ENCODE measurements at places on chromosomes 6 and 20.

DNA sequence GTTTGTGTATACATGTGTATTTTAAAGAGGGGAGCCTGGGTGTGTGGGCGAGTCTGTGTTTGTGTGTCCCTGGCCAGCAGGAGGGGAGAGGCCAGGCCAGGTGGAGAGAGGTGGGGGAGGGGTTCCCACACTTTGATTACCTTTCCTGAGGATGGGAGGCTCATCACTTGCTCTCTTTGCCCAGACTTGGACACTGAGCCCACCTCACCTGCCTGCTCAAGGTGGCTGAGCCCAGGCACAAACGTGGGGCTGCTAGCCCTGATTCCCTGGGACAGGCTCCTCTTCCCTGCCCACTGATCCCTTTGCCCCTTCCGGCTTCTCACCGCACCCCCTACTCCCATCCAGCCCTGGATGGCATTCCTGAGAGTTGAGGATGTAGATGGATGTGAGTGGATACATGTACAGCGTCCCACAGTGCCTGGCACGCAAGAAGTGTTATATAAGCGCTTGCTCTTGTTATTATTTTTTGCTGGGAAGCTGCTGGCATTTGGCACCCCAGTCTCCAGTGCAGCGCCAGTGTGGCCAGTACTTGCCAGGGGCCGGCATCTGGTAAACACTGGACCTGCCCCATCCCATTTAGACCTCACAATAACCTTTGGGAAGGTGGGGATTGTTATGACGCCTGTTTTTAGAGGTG is 2.7 kb downstream of the CEBPB start:
- no peak for DNase-seq

DNA sequence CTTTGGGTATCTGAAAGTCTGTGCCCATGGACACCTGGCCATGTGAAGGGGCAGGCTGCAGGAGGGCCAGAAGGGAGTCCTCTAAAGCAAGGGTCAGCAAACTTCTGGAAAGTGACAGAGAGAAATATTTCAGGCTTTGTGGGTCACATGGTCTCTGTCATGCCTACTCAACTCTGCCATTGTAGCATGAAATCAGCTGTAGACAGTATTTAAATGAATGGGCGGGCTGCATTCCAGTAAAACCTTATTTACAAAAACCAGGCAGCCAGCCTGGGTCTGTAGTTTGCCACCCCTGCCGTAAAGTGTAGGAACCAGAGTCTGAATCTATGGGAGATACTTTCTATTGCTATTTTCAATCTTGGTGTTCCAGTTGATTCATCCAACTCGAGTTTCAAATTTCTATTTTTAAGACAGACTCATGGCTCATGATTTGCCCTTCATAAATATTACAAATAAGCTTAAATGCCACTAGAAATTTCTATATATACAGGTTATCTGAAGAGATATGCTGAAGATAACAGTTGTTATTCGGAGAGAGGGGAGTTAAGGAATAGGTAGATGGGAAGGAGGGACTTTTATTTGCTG is 19.0 kb upstream of the ADGRF4 start:
- no peak for DNase-seq

GRCh38 chr20:38325905-38326304 is 20.4 kb upstream of the LBP start:
- no peak for DNase-seq

DNA sequence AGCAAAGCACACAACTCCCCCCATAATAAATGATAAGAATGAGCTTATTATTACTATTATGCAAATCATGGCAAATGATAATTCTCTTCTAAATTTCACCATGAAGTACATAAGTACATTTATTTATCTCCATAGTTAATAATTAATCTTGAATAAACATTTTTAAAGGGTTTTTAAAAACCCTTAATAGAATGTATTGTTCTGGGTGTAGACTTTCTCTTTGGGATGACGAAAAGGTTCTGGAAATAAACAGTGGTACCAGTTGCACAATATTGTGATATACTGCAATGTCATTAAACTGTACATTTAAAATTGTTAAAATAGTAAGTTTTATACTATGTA is 18.0 kb downstream of the DST start:
- DNase-seq, result no peak

DNA sequence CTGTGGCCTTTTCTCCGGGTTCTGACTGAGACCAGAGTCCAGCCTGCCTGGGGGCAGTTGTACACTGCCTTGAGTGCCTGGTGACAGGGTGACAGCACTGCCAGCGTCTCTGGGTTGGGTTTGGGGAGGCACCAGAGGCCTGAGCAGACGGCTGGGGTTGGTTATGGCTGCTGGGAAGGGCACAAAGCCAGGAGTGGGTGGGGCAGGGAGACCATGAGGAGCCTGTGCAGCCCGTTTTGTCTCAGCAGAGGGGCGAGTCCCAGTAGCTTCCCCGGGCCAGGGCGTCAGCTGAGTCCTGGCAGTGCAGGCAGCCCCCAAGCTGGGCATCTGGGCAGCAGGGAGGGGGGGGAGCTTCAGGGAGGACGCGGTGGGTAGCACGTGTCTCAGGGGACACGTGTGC is 15.3 kb upstream of the SULF2 start:
- no peak for DNase-seq

GRCh38 chr20:50545126-50545525 is 34.9 kb downstream of the PTPN1 start:
- DNase-seq, result no peak

DNA sequence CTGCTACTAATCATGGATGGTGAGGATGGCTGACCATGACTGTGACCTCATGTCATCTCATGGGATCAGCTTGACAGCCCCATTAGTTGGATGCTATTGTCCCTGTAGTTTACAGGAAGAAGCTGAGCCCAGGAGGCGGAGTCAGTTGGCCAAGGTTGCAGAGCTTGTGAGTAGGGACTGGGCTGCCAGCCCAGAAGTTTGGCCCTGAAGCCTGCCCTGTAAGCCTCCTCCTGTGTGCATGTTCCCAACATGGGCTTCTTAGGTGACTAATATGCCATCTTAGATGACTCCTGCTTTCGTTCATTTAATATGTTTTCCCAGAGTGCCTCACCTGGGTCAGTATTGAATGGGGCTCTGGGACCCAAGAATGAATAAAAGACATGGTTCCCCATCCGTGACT is 6.9 kb downstream of the EDN3 start:
- no peak for DNase-seq

GRCh38 chr20:62964700-62965099 is 12.2 kb downstream of the SLC17A9 start:
- DNase-seq, result no peak

- DNase-seq, result peak; percentile 63
Observed at GRCh38 chr20:31569163-31570020, 35.7 kb upstream of the ID1 start.

GRCh38 chr6:110514818-110515217 is 38.4 kb upstream of the SLC22A16 start:
- no peak for DNase-seq

- no peak for DNase-seq
Observed at GRCh38 chr6:4979426-4979825, 24.4 kb downstream of the RPP40 start.

GRCh38 chr6:109783250-109783986 is 92.3 kb downstream of the FIG4 start:
- DNase-seq, result no peak

DNA sequence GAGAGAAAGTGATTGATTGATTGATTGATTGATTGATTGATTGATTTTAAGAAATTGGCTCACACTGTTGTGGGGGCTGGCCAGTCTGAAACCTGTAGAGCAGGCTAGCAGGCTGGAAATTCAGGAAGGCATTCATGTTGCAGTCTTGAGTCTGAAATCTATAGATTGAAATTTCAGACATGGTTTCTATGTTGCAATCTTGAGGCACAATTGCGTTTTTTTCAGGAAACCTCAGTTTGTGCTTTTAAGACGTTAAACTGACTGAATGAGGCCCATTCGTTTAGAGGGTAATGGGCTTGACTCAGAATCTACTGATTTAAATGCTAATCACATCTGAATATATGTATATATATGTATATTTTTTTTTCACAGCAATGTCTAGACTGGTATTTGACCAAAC is 106.3 kb downstream of the STXBP5 start:
- DNase-seq, result no peak

- peak; percentile 81 for DNase-seq
Observed at GRCh38 chr20:43666376-43667328, at the start of gene MYBL2. Gene MYBL2, plus strand, starts transcription at chr20:43667114. Its CDS starts 170 bp downstream, at chr20:43667284.

- DNase-seq, result no peak
Observed at GRCh38 chr6:41756354-41756753, 9.2 kb upstream of the PGC start.

GRCh38 chr6:68679399-68679798 is 44.3 kb downstream of the ADGRB3 start:
- peak; percentile 34 for DNase-seq

DNA sequence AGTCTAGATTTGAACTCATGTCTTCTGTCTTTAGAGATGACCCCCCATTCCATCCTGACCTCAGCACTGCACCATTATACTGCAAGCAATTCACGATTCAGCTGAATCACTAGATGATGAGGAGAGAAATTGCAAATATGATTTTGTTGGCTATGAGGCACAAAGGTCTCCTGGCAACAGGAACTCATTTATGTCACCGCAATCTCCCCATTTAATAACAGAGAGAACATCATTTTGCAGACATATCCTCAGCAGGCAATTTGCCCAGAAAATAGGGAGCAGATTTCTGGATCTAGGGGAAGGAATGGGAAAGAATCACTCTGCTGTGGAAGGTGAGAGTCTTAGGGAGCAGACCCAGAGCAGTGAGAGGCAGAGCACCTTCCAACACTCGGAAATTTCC is 303.0 kb downstream of the PAX1 start:
- no peak for DNase-seq

DNA sequence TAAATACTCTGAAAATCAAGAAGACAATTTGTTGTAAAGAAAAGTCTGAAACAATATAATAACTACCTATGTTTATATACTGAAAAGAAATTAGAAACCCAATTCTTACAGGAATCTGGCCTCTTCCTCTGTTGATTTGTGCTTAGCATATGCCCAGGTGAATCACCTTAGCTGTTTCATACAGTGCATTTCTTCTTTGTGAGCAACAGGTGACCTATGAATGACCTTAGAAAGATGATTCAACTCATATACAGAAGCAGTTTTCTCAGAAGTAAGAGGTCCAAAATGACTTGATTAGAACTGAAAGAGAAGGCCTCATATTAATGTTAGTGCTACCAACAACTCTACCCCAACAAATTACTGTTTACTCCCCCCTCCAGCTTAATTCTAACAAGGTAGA is 419.5 kb upstream of the ID4 start:
- no peak for DNase-seq

DNA sequence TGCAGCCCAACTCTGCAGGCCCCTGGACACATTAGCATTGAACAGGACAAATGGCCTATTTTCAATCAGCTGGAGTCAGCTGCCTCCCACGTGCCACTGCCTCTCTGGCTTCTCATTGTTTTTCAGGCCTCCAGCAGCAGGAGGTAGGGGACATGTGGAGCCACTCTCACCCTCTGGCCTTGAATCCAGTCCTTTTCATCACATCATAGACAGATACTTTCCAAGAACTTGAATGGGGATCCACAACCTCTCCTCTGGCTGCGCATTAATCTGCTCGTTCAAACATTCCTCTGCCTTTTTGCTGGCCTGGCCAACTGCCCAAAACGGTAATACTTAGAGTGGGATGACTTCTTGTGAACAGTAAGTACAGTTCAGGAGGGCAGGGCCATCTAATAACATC is 592.3 kb downstream of the PKHD1 start:
- peak; percentile 47 for DNase-seq

DNA sequence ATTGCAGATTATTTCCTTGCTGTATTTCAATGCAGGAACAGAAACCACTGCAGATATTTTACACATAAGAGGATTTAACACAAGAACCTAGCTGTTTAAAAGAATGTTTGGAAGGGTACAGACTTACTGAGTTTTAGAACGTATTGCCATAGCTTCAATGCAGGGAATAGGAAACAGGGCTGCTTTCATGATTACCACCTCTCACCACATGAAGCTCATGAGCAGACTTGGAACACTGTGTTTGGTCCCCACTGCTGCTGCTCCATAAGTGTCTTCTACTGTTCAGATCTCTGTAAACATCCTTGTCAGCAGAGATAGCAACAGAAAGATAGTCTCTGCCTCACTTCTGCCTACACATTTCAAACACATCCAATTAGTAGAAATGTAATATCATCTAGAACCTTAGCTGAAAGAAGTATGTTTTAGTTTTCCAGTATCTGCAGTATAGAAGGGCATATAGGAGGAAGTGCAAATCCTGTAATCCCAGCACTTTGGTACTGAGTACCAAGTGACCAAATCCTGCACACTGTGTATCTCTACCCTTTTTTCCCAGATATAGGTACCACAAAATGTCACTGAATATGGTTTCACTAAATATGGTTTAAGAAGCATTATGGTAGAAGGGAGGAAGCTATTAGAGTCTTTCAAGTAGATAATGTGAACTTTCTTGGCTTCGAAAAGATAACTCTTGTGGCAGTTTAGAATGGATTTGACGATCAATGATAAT is 51.9 kb downstream of the STXBP5 start:
- DNase-seq, result no peak

DNA sequence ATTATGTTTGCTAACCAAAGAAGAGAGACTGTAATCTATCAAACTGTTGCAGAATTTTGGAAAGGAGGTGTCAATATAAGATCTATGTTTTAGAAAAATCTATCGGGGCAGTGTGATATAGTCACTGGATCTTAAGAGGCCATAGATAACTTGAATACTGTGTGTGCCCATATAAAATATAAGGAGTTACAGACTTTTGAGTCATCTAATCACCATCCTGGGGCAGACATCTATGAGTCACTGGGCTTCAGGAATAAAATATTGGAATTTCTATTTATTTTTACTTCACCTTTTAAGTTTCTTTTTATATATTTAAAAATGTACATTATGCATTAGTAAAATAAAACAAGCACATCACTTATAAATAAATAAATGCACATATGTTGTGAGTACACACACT is 509.3 kb upstream of the MAN1A1 start:
- DNase-seq, result no peak

DNA sequence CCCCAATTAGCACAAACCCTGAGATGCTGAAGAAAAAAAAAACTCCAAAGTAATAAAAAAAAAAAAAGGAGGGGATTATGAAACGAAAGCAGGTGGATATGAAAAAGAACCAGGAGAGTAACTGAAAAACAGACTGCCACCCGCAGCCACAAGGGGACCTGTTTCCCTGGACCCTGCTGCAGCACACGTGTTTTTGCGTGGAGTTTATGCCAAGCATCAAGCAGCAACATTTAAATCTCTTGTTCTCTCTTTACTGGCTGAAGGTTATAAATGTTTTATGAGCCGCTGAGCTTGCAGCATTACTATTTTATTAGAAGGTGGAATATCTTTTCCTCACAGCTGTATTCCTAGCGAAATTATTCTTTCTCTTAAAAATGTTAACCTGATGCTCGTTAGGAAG is 131.6 kb upstream of the OLIG3 start:
- DNase-seq, result no peak

Measured in NCI-H345 (cell line).